ENCODE measurements at places on chromosomes 16 and 17.

DNA sequence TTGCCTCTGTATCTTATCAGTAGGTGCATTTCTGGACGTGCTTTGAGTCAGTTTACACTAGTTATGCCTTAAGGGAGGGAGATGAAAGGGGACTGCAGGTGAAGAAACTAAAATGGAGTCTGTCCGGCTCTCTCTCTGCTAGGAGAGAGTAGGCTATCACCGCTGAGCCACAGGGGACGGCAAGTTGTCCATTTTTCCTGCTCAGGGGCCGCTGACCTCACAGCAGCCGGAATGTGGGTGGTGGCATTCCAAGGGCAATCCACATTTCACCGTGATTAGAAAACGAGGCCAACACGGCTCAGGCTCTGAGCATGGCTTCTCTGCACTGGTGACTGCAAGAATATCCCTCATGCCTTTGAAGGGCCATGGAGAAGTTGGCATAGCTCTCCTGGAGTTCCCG, 19.0 kb upstream of the KLHDC4 start:
- no peak for DNase-seq

DNA sequence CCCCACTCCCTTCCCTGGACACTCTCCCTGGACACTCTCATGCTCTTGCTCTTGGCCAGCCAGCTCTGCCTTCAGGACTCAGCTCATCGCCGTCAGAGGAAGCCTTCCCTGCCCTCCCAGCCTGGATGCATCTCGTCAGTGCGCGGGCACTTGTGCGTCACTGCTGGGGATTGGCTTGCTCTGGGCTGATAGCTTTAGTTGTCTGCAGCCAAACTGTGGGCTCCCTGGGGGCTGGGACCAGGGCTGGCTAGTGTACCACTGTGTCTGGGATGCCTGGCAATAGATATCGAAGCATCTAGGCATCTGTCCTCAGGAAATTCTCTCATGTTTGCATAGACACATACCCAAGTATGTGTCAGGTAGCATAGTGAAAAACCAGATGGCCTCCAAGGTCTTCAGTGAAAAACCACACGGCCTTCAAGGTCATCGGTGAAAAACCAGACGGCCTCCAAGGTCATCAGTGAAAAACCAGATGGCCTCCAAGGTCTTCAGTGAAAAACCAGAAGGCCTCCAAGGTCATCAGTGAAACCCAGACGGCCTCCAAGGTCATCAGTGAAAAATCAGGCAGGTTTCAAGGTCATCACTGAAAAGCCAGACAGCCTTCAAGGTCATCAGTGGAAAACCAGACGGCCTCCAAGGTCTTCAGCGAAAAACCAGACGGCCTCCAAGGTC, 72.0 kb downstream of the CMIP start:
- no peak for DNase-seq

- no peak for DNase-seq
These were observed 35.9 kb downstream of the CMTM4 start for GRCh38 chr16:66660422-66661209.

GRCh38 chr17:62388856-62389255, 8.5 kb downstream of the EFCAB3 start:
- no peak for DNase-seq

GRCh38 chr16:3938843-3939624, 58.5 kb upstream of the CREBBP start:
- DNase-seq, result peak; percentile 78

DNA sequence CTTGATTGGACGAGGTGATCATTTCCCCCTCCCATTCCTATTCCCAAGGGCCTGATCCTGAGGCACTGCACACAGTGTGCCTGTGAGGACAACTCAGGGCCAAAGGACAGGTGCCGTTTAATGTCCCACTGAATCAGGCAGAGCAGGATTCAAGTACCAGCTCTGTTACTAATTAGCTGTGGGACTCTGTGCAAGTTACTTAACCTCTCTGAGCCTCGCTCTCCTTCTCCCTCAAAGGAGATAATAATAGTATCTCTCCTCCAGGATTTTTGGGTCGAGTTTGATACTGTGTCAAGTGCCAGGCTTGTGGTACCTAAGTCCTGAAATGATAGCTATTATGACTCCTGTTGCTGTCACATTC, 86.8 kb upstream of the NKD1 start:
- DNase-seq, result no peak

DNA sequence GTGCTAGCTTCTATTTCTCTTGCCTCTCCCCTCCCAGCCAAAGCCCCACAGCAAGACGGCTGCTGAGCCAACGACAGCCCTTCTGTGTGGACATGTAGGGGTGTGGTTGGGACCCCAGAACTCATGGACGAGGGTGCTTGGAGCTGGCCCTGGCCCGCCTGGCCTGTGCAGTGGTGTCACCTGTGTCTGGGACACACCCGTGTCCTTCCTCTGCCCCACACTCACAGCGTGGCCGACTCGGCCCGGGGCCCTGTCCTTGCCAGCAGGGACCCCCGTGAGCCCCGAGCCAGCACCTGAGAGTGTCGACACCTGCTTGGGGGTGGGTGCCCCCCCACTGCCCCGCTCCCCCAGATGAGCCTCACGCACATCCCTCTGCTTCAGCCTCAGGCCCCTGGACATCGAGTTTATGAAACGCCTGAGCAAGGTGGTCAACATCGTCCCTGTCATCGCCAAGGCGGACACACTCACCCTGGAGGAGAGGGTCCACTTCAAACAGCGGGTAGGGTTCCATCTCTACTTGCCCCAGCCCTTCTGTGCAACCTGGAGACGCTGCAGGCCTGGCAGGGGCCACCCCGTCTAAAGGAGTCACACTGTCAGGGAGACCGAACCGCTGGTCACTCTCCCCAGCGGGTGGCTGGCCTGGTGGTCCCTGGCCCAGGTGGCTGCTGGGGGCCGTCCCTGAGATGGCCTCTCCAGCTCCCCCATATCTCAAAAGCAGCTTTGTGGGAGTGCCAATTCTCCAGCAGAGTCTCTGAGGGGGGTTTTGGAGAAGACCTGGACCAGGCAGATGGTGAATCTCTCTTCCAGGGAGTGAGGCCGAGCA, 349.8 kb downstream of the SEC14L1 start:
- DNase-seq, result no peak

DNA sequence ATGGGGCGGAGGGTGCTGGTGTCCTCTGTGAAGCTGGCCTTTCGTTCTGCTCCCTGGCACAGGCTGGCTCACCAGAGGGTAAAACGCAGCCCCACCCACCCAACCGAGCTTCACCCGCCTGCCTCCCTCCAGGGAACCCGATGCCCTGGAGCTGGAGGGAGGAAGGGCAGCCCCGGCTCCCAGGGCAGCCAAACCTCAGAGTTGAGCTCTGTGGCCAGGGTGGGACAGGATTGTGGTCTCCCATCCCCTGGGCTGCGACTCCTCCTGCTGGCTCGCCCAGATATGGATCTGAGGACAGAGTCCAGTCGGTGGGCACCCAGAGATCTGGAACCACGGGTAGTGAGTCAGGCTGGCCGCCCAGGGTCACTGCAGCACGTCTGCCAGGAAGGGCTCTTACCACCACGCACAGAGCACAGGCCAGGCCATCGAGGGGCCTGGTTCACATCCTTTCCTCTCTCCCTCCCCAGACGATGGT, 42.6 kb upstream of the CHMP6 start:
- no peak for DNase-seq

GRCh38 chr16:74281300-74281699, 15.3 kb upstream of the PSMD7 start:
- no peak for DNase-seq

- no peak for DNase-seq
These were observed 10.1 kb upstream of the CA4 start for GRCh38 chr17:60139438-60140285.

Measured in NCI-H524 (cell line).